ENCODE measurements at places on chromosomes 4 and X.

DNA sequence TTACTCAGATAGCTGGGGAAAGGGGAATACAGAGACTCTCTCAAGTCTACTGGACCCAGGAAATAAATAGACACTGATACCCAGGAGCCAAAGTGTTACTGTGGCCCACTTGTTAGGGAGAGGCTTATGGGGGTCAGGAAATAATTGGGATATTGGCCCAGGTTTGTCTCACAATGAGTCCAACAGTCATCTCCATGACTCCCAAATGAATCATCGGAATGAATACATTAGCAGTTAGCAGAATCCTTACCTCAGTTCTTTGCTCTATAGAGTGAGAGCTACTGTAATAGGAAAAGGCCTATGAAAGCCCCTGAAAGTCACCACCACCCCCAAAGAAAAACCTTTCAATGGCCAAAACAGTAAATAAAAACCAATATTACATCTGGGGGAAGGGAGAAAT lies 42.4 kb upstream of the ARHGEF6 start:
- no peak for DNase-seq

- peak; percentile 39 for DNase-seq
Measured at GRCh38 chrX:118974088-118974907, at the start of gene LONRF3. LONRF3 (plus strand) TSS chrX:118974618; CDS start chrX:118974781, 163 bp downstream.

GRCh38 chr4:188892837-188893236 lies 753.6 kb downstream of the TRIML1 start:
- DNase-seq: no peak

- DNase-seq: no peak
Measured at GRCh38 chrX:21972046-21972445, 31.5 kb downstream of the SMS start.

DNA sequence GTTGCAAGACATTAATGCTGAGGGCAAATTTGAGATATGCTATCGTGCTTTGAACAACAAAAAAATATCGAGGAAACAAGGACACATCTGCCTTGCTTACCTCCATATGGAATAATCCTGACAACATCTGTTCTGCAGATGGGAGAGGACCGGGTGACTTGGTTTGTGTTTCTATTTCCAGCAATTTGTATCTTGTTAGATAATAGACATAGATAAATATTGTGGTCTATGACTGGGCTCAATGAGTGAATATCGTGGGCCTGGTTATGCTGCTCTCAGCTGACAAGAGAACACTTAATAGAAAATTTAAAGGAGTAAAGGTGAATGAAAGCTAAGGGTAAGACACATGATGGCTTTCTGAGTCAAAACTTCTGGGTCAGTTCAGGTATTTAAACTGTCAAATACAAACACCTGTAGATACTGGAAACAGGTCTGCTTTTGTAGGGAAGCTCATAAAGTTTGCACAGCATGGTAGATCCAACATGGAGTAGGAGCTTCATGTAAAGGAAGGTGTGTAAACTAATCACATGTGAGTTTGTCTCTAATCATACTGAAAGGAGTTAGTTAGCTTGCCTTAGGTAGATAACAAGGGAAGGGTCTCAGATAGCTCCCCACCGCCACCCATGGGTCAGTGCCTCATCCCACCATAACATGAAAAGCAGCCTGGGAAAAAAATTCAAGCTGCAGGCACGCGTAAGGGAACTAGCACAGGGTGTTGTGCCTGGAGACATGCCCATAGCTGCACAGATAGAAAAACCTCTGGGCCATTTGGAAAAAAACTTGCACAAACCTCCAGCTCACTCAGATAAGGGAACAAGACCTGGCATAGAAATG lies 904.1 kb upstream of the EPHA5 start:
- no peak for DNase-seq

- DNase-seq: no peak
Measured at GRCh38 chr4:169152098-169152497, 118.7 kb downstream of the SH3RF1 start.

- DNase-seq: no peak
Measured at GRCh38 chr4:65508168-65508567, 162.1 kb downstream of the EPHA5 start.

DNA sequence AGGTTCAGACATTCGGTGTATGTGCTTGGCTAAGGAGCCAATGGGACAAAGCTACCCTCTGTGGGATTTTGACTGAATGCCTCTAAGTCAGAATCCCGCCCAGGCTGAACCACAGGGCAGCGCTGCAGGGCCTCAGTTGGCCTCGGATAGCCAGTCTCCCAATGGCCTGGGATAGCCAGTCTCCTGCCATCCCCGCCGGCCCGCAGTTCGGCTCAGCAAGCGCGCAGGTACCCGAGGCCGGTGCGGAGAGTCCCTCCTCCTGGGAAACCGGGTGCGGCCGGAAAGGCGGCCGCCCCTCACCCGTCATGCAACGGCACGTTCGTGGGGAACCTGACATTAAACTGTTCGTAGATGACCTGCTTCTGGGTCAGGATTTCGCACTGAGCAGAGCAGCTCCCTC lies 16.1 kb downstream of the PPEF2 start:
- DNase-seq: no peak

- peak; percentile 75 for DNase-seq
Measured at GRCh38 chrX:49172280-49172780, 632 bp downstream of the PLP2 start.

DNA sequence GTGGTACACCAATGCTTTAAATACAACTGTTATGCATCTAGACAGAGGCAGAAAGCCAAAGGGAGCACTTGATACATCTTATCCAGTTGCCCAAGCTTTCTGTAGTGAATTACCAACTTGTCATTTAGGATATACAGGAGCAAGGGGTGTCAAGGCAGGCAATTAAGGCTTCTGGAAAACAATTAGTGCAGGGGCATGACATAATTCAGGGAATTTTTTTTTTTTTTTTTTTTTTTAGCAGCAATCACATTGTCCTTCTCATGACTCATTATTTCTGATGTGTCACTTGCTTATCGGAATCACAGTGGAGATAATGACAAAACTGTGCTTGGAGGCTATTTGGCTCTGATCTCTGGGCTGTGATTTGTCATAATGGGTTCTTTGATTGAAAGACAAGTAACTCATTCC lies 259.5 kb downstream of the ARHGAP24 start:
- no peak for DNase-seq

DNA sequence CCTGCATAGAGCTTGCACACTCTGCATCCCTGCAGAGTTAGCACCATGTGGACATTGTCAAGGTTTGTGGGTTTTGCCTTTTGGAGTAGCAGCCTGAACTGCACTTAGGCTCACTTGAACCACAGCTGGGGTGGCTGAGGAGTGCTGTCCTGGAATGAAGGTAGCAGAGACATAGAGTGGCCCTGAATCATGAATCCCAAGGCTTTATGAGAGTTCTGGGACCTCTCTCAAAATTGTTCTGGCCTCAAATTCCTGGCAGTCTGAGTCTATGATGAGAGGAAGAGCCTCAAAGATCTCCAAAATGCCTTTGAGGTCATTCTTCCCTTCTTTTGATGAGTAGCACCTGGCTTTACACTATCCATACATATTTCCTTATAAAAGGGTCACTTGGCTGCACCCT lies 37.1 kb upstream of the ADH1C start:
- DNase-seq: no peak

DNA sequence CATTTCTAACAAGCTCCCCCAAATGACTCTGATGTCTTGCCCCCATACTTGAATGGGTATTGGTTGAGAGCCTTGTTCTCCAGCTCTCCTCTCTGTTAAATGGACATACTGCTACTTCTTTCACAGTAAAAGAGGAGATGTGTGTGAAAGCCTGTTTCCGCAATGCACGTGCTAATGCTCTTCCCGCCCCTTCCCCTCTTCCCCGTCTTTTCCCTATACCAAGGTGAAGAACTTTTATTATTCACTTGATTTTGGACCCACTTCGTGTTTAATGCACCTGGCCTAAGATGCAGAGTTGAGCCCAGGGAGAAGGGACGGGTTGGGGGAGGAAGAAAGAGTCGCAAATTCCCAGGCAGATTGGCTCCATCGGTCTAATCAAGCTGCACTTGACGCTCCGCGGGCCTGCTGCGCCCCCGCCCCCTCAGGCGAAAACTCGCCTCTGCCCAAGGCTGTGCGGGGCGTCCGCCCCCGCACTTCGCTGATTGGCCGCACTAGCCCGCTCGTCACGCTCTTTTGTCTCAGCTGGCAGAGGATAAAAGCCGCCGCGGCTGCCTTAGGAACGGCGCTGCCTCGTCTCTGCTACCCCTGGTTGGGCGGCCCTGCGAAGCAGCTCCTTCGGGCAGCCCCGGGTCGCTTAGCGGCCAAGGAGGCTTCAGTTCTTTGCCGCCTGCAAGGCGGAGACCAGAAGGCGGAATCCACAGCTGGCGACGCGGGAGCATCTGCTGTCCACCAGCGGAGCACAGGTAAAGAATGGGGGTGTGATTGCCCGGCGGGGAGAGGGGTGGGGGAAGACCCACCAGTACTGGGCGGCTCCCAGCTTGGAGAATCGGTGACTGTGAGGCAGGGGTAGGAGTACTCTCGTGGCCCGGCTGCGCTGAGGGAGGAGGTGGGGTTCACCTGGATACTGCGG lies at the start of gene ZCCHC12:
ZCCHC12 (plus strand) TSS at position 562 of the 910 bp plus-strand sequence. CDS start 1,421 bp downstream, outside the sequence.
- peak; percentile 77 for DNase-seq

- no peak for DNase-seq
Measured at GRCh38 chr4:54843106-54843505, 185.3 kb downstream of the KIT start.

DNA sequence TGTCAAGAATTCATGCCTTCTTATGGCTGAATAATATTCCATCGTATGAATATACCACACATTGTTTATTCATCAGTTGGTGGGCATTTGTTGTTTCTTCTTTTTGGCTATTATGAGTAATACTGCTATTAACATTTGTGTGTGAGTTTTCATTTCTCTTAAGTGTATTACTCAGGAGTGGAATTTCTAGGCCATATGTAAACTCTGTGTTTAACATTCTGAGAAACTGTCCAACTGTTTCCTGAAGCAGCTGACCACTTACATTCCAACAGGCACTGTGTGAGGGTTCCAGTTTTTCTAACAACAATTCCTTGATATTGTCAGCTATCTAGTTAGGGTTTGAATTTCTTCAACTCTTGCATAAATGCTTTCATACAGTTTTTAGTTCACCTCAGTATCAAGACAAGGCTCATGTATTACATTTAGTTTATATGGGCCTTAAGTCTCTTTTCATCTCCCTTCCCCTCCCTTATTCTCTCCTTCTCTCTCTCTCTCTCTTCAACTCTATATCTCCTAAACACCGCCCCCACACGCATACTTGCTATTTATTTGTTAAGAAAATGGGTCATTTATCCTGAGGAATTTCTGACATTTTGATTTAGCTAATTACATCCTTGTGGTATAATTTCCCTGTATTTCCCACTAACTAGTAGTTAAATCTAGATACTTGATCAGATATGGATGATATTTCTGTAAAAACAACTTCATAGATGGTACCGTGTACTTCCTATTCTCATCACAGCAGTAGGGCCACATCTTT lies 77.4 kb downstream of the WDR19 start:
- no peak for DNase-seq

DNA sequence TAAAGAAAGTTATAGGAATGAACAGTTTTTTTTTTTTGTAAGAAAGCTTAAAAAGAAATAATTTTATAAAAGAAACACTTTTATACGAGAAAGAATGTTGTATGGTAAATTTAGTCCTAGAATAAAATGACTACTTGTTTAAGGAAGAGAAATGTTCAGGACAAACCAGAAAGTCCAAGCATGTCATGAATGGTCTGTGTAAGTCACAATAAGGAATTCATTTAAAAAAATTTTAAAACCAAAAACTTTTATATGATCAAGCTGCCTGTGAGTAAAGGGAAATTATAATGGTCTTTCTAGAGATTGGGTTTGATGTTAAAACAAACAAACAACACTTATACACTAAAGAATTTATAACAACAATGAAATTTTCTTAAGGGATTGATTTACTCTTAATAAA lies 858.9 kb upstream of the PCDH7 start:
- DNase-seq: no peak

GRCh38 chr4:165191348-165191656 lies 16.1 kb upstream of the KLHL2 start:
- no peak for DNase-seq

DNA sequence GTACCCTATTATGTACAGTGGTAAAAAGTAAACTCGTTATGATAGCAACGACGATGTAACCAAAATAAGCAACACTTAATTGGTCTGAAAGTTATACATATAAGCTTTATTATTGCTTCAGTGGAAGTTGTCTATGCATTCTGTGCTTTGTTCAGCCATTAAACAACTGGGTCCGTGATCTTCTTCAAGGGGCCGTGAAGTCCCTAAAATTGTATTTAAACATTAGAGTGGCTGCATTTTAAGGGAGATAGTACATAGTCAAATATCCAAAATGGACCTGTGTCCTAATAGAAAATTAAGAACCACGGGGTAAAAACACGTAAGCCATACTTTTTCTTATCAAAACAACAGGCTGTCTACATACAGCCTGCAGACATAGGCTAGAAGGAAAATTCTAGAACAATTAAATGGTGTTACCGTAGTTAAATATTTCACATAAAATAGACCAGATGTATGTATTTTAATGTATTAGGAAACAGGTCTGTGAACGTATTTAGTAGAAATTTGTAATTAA lies 2.1 kb downstream of the GUCY1A1 start:
- no peak for DNase-seq

DNA sequence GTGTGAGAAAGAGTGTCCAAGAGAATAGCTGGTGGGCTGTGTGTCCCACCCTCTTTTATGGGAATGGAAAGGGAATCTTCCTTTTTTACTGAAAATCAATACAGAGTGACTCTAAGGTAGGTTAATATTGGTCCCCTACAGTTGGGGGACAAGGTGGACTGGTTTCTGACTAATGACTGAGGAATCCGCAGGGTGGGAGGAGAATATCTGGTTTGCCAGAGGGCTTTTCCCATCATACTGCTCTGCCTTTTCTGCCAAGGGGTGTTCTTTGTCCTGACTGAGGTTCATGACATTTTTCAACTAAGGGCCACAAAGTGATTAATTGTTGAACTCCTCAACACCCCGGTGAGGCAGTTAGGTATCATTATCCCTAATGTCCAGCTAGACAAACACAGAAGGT lies 261.6 kb downstream of the SPATA18 start:
- DNase-seq: no peak

GRCh38 chrX:20595928-20596575 lies 329.3 kb upstream of the RPS6KA3 start:
- no peak for DNase-seq

GRCh38 chr4:22708961-22709360 lies 16.2 kb downstream of the GBA3 start:
- no peak for DNase-seq

GRCh38 chr4:54218736-54219135 lies 10.4 kb upstream of the PDGFRA start:
- no peak for DNase-seq

GRCh38 chr4:86243750-86244149 lies 116.1 kb downstream of the MAPK10 start:
- DNase-seq: no peak

DNA sequence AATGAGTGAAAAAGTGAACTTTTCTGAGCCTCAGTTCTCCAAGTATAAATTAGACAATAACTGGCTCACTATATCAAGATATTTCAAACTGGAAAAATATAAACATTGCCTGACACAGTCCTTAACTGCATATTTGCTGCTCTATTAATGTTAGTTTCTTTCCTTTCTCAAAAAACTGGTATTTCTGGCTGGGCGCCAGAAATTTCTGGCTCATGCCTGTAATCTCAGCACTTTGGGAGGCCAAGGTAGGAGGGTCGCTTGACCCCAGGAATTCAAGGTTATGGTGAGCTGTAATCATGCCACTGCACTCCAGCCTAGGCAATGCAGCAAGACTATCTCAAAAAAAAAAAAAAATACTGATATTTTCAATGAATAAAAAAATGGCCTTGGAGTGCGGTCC lies 227.0 kb downstream of the MAGEB17 start:
- no peak for DNase-seq

GRCh38 chr4:64780664-64781063 lies 371.4 kb upstream of the TECRL start:
- no peak for DNase-seq
